Activated T-helper 1 cell treated with anti-CD3 and anti-CD28 coated beads, Interleukin-12 subunit alpha, Interleukin-12 subunit beta, Interleukin-2, Interleukin-4 antibody, amounts not matched to agents 30 ng/mL and 10 ng/mL and 1 ng/mL, durations not matched to agents 14 hours and 24 hours and 36 hours (primary cell): ENCODE measurements at places on chromosomes 13 and 19. TPM values are rescaled to one million over a fixed set of nuclear protein-coding genes. Genes with fewer than 3 reads are reported as not detected.

ZNF568 gene
- 4.4 and 4.9 TPM in 2 replicates for total RNA-seq

CLEC17A gene
- total RNA-seq = 0.13 TPM in 1 of 2 replicates, not detected in the other

PAK4 gene
- total RNA-seq = 18.5 and 19.9 TPM in 2 replicates

MCF2L gene
- 0.42 TPM in 1 of 2 replicates, not detected in the other for total RNA-seq

FGF21 gene
- not detected in 2 replicates for total RNA-seq

KLK7 gene
- not detected in 2 replicates for total RNA-seq

PSPN gene
- total RNA-seq = 1.3 and 1.6 TPM in 2 replicates

NLRP11 gene
- total RNA-seq = not detected in 2 replicates

PRR22 gene
- 7.4 and 9.2 TPM in 2 replicates for total RNA-seq

ANGPTL4 gene
- total RNA-seq = 2.3 and 3.8 TPM in 2 replicates

RASGRP4 gene
- total RNA-seq = 1.5 and 1.8 TPM in 2 replicates

SELENOV gene
- not detected in 2 replicates for total RNA-seq

TNFSF9 gene
- 8.0 and 9.7 TPM in 2 replicates for total RNA-seq

GARIN5A gene
- 0.39 and 0.88 TPM in 2 replicates for total RNA-seq

ZNF486 gene
- 4.0 TPM in 2 replicates for total RNA-seq

CCNA1 gene
- 1.5 and 1.6 TPM in 2 replicates for total RNA-seq

SHC2 gene
- not detected in 2 replicates for total RNA-seq

ANKRD24 gene
- total RNA-seq = 0.49 and 0.54 TPM in 2 replicates
